ENCODE measurements at places on chromosomes 11 and 22. TPM values are rescaled to one million over a fixed set of nuclear protein-coding genes. Genes with fewer than 3 reads are reported as not detected.

Gene NDUFC2
- 55.9 TPM for total RNA-seq

Gene TESMIN
- not detected for total RNA-seq

Gene TBX10
- not detected for total RNA-seq

Gene RHOD
- 14.1 TPM for total RNA-seq

Gene ALDH3B1
- total RNA-seq, result 14.7 TPM

Gene SCGB1D1
- not detected for total RNA-seq

Gene HPX
- total RNA-seq, result 0.54 TPM

Gene SLC22A6
- total RNA-seq, result not detected

Gene APOA5
- total RNA-seq, result not detected

Gene SCN2B
- total RNA-seq, result 1.7 TPM

Gene SAA4
- total RNA-seq, result not detected

Gene HSPB2
- total RNA-seq, result 1.4 TPM

Gene ELFN2
- total RNA-seq, result not detected

Gene MICALL1
- 66.1 TPM for total RNA-seq

Gene MB
- 1.9 TPM for total RNA-seq

Gene GSTP1
- 702 TPM for total RNA-seq

Gene SOX6
- total RNA-seq, result 1.7 TPM

Gene RTN3
- total RNA-seq, result 105 TPM

Gene SCUBE2
- total RNA-seq, result 7.5 TPM

Gene CHADL
- 25.5 TPM for total RNA-seq

Gene DRD4
- total RNA-seq, result 0.41 TPM

Gene CYP2D6
- not detected for total RNA-seq

Gene RAB38
- total RNA-seq, result not detected

Gene NXPE2
- total RNA-seq, result 1.4 TPM

Gene LARGE2
- not detected for total RNA-seq

Gene APBB1
- 51.0 TPM for total RNA-seq

Gene IL10RA
- total RNA-seq, result 15.8 TPM

Gene MAFF
- 15.3 TPM for total RNA-seq

Gene UCP3
- total RNA-seq, result 0.71 TPM

Gene OR8A1
- total RNA-seq, result not detected

Gene FGF4
- not detected for total RNA-seq

Data from sigmoid colon (tissue), 7 donors.